ENCODE measurements at places on chromosomes 7 and 10. TPM values are rescaled to one million over a fixed set of nuclear protein-coding genes. Genes with fewer than 3 reads are reported as not detected.

ADAMTS14 gene
- total RNA-seq, result 10.1 TPM

DNA sequence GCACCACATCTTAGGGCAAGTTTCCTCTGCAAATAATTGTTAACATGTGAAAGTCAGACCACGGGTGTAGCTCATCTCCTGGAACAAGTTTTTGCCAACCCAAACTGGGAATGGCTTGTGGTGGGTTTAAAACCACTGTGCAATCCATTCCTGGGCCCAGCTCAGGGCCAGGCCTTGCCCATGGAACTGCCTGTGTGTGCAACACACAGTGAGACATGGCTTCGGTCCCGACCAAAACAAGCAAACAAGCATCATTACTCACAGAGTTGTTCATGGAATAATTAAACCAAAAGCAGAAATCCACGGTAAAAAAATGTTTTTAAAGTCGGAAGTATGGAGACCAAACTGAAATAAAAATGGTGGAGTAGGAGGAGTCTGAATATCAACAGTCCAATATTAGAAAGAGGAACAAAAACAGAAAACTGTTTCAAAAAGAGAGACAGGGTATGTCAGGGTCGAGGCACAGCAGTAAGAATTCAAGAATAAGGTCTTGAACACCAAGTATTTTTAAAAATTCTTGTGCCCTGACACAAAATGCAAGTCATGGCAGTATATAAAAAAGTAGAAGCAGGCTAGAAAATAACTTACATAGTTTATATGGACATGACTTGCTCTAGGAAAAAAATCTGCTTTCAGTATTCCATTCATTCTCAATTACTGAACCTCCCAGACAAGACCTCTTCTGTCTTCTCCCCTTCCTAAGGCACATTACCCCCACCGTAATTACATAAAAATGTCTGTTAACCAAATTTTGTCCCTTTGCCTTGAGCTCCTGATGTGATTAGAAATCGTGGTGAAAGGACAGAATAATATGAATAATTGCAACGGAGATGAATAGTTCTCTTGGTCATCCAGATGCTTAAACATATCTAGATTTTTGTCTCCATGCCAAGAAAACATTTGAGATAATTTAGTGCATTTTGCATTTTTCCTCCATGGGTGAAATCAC, 88.4 kb downstream of the FAS start:
- DNase-seq, result peak; percentile 46

KIF11 gene
- 58.1 TPM for total RNA-seq

- DNase-seq, result no peak
These were observed 131.0 kb downstream of the SEM1 start for GRCh38 chr7:96578606-96579005.

DNA sequence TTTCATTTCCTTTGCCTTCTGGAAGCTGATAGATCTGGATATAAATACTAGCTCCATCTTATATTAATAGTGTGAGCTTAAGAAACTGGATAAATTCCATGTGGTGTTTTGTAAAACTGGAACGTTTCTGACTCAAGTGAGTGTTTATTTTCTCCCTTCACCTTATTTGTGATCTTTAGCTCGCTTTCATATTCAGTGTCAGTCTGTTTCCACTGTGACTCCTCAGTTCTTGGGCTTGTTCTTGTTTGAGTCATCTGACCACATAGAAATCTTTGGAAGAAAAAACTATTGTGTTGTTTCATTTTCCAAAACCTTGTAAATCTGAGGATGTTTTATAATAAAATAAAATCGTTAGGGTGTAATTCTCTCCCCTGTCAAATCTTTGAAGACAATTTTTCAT, 186.4 kb downstream of the POLR1F start:
- peak; percentile 73 for DNase-seq

DNA sequence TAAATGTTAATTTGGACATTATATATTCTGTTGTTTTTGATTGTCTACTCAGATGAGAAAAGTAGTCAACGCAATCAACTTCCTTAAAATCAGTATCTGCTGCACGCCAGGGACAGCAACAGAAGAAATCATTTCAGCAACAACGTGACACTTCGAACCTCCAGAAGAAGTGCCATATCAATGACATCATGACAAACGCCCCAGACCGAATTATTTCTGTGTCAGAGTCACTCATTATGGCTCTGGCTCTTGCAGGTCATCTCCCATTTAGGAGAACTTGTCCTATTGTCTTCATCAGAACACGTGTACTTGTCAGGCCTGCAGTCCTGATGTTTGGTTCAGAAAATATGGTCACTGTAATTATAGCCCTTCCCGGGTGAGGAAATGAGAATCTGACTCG, 276.3 kb downstream of the ADARB2 start:
- DNase-seq, result peak; percentile 20

DNA sequence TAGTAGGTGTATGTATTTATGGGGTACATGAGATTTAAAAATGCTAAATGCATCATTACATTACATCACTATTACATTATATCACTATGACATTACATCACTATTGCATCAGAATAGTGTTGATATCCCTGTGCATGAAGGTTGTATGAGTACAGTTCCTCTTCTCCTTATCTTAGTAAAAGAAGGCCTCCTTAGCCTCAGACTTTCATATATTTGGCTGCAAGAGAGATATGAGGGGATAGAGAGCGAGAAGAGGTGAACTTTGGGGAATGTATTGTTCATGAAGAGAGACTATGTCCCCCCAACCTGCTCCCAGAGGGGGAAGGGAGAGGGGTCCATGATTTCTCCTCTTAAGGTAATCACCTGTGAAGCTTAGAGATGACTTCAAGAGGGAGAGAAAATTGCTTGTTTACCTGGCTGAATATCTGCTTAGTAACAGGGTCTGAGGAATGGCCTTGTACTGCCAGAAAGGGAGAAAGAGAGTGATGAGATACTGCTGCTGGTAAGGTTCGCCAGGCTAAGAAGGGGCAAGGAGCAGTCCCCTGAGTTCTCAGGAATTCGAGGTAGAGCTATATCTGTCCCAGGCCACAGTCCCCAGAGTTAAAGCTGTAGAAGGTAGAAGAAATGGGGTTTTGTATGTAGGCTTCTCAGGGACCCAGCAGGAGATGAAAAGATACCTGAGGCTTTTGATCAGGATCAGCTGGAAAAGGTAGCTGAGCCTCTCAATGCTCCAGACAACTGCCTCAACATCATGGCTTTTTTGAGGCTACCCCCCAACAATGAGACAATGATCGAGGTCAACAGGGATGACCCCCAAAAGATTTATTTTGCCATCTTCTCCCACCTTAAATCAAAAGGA, 168.4 kb upstream of the WNT16 start:
- no peak for DNase-seq

DNA sequence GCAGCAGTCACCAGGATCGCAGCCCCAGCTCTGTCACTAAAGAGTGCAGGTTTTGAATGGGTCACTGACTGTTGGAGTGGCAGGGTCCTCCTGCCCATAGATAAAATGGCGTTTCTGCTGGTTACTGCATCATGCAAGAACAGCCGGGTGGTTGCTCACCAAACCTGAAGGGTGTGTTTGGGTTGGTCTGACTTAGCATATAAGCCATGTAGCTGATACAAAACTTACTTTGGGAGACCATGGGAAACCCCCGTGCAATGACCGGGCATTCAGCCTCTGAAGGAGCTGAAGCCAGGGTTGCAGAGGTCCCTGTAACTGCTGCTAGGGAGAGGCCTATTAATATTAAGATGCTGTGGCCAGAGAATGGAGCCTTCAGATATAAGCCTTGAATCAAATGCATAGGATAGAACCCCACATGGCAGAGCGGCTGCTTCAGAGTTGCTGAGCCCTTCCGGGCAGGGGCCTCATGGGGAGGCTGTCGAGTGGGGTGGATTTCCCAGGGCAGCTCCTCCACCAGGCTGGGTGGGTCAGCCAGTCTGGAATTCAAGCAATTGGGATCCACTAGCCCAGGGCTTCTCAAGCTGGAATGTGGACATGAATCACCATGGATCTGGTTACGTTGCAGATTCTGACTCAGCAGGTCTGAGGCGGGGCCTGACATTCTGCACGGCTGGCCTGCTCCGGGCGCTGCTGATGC, 70.9 kb upstream of the CTBP2 start:
- DNase-seq, result peak; percentile 94

EPDR1 gene
- total RNA-seq, result 31.6 TPM

GRCh38 chr10:49231086-49231820, 43.1 kb upstream of the TMEM273 start:
- DNase-seq, result no peak

DNA sequence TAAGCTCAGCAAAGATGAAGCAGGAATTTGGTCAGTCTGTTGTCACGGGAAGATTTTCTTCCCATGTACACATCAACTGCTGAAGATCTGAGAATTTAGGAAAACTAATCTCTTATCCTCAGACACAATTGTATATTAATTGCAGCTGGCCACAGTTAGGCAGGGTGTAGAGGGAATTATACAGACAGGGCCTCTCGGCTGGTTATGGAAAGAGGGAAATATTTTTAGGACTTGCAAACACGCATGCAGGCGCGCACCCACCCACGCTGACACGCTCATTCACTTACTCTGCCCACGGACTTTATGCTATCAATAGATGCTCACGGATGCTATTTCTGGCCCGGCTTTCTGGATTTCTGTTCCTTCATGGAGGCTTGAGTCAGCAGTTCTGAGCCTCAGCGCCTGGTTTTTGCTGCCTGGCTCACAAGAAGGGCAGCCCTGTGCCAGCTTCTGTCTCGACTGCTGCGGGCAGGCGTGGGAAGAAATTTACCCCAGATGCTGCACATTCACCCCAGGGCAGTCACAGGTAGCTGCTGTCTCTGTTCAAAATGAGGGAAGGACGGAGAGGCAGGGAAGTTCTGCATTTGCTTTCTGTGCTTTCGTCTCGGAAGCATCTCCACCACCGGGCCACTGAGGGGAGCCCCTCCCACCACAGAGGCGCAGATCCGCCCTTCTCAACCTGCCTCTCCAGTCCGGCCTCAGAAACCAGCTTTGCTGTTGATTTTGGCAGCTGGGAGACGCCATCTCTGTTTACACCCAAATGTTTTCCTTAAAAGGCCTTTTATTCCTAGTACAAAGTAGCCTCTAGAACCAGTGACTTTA, 116.3 kb upstream of the BTBD16 start:
- peak; percentile 47 for DNase-seq

MICU1 gene
- total RNA-seq, result 50.6 TPM

DNA sequence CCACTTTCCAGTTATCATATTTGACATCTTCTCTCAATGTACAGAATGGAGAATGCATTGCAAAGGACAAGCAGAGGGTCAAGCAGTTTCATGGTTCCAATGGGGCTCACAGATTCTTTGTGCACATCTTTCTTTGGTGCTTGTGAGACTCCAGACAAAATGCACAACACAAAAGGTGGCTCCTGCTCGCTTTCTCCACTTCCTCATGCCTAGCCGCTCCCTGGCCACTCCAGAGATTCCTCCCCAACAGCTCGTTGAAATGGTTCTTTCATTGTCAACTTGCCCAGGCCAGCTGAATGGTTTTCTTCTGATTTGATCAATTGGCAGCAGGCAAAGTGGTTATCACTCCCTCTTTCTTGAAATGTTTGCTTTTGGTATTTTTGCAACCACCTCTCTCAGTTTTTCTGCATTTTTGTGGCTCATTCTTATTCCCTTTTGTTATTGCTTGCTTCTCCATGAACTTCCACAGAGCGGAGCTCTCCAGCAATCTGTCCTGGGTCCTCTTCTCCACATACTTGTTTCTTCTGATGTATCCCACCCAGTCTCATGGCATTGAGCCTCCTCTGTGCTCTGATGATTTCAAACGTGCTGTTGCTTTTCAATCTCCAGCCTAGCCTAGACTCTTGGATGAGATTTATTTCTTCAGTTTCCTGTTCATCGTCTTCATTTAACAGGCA, 507.8 kb upstream of the MKI67 start:
- DNase-seq, result no peak

DNA sequence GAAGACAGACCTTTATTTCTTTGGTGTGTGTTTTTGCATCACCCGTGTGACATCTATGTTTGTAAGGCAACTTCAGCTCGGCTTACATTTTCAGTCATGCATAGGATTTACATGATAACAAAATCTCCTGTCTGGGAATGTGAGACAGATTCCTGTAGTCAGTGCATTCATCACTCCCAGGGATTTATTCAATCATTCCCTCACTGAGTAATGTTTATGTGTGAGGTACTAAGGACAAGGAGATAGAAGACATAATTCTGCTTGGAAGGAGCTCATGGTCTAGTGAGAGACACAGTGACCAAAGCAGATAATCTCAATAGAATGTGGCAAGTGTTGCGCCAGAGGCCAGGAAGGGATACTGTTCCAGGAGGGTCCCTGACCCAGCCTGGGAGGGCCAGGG, 35.2 kb upstream of the BMPER start:
- DNase-seq, result no peak

GRCh38 chr10:132456881-132457280, 59.9 kb downstream of the PWWP2B start:
- DNase-seq, result no peak

DNA sequence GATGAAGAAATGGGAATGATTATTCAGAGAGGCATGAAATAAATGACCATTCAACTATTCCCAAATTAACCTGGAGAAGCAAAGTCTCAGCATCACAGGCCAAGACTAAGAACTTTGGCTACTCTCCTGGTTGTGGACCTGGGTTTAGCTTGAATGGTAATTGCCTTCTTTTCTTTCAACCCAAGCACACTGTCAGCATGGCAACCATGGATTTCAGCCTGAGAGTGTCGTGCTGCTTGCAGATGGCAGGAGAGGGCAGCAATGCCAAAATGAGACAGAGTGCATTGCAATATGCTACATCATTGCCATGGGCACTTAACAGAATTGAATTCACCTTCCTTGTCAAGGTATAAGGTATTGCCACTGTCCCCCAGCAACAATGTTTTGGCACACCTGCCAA, 767.2 kb downstream of the REEP3 start:
- DNase-seq, result no peak

- DNase-seq, result no peak
These were observed 8.1 kb downstream of the SCART1 start for GRCh38 chr10:133461841-133462240.

DNA sequence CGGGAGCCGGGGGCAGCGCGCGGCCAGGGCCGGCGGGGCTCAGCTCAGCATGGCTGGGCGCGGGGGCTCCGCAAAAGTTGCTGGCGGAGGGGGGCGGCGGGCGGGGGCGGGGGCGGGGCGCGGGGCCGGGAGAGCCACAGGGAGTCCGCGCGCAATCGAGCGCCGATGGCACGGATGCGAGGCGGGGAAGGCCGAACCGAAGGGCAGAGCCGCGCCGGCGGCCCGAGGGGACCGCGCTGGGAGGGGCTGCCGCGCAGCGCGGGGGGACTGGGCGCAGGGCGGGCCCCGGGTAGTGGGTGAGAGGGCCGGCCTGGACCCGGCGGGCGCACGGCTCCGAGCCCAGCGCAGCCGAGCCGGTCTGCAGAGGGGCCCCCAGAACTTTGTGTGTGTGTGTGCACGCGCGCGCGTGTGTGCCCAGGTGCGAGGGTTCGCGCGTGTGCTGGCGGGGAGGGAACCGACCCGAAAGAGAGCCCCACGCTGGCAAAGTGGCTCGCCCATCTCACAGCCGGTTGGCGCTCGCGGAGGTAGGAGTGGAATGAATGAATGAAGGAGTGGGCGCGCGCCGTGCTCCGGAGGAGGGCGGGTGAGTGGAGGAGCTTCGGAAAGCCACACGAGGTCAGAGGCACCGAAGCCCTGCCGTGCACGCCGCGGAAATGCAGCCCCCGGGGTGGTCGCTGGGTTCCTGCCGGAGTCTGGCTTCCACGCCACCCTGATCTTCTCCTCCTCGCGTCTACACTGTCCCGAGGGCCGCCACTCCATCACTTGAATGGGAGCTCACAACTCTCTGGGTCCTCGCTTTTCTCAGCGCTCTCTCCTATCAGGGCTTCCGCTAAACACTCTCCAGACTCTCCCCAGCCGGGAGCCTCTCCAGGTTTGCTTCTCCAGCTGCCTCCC, at the start of gene HIPK2:
Gene HIPK2, minus strand, starts transcription at position 51 of the 894 bp plus-strand sequence. CDS start 375 bp downstream, outside the sequence.
- peak; percentile 72 for DNase-seq
